ENCODE measurements at places on chromosomes 12 and 14. TPM values are rescaled to one million over a fixed set of nuclear protein-coding genes. Genes with fewer than 3 reads are reported as not detected.
A peak's percentile ranks its signal among the peaks of the same experiment; 100 is the strongest.

The SERPINA1 gene
- total RNA-seq: 18.2 TPM

The CDCA4 gene
- total RNA-seq: 3.2 TPM

GRCh38 chr12:112131686-112132085, 6.3 kb downstream of the TRAFD1 start:
- no peak for DNase-seq

DNA sequence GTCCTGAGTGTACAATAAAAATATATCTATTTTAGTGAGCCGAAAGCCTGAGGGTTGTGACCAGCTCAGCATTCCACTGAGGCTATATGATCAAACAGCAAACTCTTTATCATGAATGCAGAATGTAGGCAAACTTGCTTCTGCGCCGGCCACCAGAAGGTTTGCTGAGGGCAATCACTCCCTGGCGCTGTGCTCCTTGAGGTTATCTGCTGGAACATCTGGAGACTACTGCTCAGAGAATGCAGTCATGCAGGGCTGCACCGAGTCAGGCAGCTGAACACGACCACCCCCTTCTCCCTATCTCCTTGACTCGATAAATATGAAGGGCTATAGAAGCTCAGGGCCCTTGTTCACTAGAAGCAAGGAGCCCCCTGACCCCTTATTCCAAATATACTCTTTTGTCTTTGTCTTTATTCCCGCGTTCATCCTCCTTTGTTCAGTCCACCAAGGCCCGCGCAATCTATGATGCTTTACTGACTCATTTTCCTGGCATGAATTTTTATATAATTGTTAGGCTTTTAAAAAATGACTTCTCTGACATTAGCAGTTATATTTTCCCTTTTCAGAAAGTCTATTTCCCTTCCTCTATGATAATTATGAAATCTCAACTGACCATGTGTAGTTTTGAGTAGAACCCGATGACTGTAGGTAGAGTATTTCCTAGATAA, 1089.3 kb downstream of the SLC16A7 start:
- no peak for DNase-seq

DNA sequence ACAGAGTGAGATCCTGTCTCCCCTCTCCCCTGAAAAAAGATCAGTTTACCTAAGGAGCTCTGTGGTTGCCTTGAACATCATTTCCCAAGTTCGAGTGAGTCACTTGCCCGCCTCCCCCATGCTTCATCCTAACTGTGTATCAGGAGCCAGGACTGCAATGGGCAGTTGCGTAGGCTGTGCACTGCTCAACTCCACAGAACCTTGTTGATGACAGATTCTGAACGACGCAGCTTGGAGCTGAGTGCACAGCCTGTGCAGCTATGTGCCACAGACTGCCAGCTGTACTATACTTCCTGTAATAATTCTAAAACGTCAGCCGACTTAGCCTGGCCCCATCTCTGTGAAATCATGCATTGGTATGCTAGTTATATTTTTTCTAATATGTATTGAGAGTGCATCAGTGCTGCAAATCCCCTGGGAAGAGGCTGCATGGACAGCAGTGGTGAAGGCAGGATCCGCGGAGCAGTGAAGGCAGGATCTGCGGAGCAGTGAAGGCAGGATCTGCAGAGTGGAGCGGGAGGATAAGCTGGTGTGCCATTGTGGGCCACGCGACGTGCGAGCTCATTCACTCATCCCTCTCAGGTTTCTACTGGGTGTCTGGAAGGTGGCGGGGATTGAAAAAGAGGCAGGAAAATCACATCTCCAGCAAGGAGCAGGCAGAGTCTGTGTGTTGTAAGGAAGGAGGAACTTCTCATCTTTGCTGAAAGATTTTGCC, 80.8 kb downstream of the GALNT9 start:
- DNase-seq: peak; percentile 4

- DNase-seq: no peak
Measured at GRCh38 chr14:67167420-67168109, 21.7 kb upstream of the GARIN2 start.

Measured in left cardiac atrium (tissue), 4 donors.